ENCODE measurements at places on chromosomes 1 and 21. TPM values are rescaled to one million over a fixed set of nuclear protein-coding genes. Genes with fewer than 3 reads are reported as not detected.

Gene SFT2D2
- polyA plus RNA-seq, result 46.6 TPM

Gene RGSL1
- polyA plus RNA-seq, result not detected

Gene S100A5
- 1.4 TPM for polyA plus RNA-seq

Gene TAGLN2
- polyA plus RNA-seq, result 658 TPM

Gene ACTA1
- polyA plus RNA-seq, result not detected

Gene AJAP1
- not detected for polyA plus RNA-seq

Gene A3GALT2
- not detected for polyA plus RNA-seq

Gene OPTC
- not detected for polyA plus RNA-seq

Gene SUSD4
- polyA plus RNA-seq, result 0.34 TPM

Gene KCNA3
- polyA plus RNA-seq, result 5.6 TPM

Gene ARHGEF16
- not detected for polyA plus RNA-seq

Gene CYP4A11
- polyA plus RNA-seq, result not detected

Gene OR2T33
- polyA plus RNA-seq, result not detected

Gene SHISA4
- polyA plus RNA-seq, result 2.3 TPM

Gene RNF223
- polyA plus RNA-seq, result not detected

Gene TLR5
- 58.3 TPM for polyA plus RNA-seq

Gene COL6A1
- 0.09 TPM for polyA plus RNA-seq
